Stimulated activated CD4-positive, alpha-beta T cell treated with anti-CD3 and anti-CD28 coated beads, Interleukin-1b, Interleukin-23, amount 100 ng/mL, for 24 hours (primary cell): ENCODE measurements at places on chromosomes 3 and 15.

- DNase-seq = no peak
Observed at GRCh38 chr15:75921732-75922703, 18.3 kb downstream of the FBXO22 start.

DNA sequence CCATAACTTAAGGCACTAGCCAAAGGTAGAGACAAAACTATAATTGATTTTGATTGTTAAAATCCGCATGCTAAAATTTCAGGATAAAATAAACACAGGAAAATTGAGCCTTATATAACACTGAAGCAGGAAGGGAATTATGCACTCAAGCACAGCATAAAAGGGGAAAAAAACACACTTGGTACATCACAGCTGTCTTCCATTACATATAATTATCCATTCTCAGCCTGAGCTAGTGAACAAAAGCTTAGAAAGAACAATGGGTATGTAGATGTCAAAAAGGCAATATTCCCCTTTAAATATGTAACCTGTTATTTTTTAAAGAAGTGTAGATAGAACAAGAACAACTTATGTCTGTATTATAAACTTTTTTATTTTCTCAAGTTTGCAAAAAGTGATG is 899.2 kb downstream of the ROBO1 start:
- DNase-seq = no peak

- no peak for DNase-seq
Observed at GRCh38 chr3:128919988-128920387, 40.6 kb downstream of the ACAD9 start.

DNA sequence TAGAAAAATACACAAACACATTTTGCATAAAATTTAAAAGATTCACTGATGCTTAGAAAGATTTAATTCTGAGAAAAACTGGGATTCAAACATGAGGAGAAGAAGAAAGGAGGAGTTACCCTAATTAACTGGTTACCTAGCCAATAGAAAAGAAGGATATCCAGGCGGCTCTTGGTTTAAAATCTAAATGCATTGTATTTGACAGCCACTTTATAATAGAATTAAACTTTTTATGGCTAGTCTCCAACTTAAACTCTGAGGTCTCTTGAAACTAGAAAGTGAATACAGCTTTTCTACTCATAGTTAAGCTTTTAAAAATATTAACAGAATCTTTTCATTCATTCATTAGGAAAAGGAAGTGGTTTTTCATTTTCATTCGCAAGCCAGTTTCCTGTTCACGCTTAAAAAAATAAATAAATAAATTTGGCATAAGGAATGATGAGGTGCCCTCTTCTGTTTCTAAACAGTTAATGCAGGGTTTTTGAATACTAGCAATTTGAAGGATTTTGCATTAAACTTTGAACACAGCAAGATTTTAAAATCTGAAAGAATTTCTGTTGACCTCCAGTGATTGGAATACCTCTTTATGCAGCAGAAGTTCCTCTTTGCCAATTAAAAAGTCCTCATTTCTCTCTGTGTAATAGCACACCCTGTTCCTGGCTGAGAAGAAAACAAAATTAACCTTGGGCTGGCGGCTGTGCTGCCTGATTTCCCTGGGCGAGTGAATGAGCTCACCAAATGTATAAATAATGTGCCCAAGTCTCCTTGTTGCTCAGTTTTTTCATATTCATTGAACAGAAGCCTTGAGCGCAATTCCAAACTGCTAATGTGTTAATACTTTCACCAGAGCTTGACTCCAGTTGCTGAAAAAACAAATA is 105.1 kb downstream of the ZMAT3 start:
- DNase-seq = no peak

GRCh38 chr3:3172627-3173026 is 6.9 kb downstream of the CRBN start:
- no peak for DNase-seq

GRCh38 chr15:31086344-31086743 is 15.2 kb downstream of the TRPM1 start:
- DNase-seq = no peak

- DNase-seq = no peak
Observed at GRCh38 chr15:40392986-40393948, 10.7 kb downstream of the KNSTRN start.

- no peak for DNase-seq
Observed at GRCh38 chr3:141184430-141184829, 47.2 kb upstream of the PXYLP1 start.

- DNase-seq = no peak
Observed at GRCh38 chr3:111803123-111803593, 55.9 kb upstream of the PHLDB2 start.

DNA sequence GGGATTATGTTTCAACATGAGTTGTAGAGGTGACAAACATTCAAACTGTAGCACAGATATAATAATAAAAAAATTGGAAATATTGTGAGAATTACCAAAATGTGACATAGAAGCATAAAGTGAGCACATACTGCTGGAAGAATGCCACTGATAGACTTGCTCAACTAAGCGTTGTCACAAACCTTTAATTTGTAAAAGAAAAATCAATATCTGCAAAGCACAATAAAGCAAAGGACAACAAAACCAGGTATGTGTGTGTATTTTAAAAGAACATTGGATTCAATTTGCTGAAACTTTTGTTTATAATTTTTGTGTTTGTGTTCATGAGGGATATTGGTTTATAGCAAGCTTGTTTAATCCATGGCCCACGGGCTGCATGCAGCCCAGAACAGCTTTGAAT is 40.8 kb upstream of the EIF5A2 start:
- no peak for DNase-seq

DNA sequence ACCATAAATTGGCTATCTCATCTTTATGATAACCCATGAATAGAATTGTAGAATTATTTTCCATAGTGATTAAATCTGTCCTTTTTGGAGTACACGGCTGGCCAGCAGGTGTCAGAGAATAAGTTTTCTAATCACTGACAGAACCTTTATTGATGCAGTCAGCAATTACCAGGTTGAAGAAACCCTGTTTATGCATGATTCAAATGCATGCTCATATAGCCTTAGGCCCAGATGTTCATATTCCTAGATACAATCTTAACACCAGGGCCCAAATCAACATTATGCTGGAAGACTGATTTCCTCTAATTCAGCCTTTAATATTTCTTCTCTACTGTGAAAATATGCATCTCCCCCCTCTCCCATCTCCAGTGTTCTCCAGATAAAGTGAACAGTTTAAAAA is 243.5 kb upstream of the DCBLD2 start:
- DNase-seq = no peak

GRCh38 chr3:43879166-43879565 is 188.4 kb downstream of the ABHD5 start:
- DNase-seq = no peak

- no peak for DNase-seq
Observed at GRCh38 chr3:111929484-111929883, 49.3 kb upstream of the ABHD10 start.

DNA sequence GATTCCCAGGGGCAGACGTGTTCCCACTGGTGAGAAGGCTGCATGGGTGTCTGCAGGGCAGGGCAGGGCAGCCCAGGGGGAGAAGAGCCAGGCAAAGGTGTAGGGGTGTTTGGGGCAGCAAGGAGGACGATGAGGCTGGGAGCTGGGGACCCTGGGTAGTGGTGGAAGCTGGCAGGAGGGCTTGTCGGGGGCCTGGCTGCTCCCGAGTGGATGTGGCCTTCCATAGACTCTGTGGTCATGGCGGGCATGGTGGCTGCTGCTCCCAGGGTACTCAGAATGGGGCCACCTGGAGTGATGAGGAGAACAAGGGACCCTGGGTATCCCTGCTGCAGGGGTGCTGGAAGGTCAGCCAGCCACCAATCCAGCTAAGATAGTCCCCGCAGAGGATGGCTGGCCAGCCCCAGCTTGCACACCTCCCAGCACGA is 107.5 kb downstream of the WNT7A start:
- DNase-seq = no peak

DNA sequence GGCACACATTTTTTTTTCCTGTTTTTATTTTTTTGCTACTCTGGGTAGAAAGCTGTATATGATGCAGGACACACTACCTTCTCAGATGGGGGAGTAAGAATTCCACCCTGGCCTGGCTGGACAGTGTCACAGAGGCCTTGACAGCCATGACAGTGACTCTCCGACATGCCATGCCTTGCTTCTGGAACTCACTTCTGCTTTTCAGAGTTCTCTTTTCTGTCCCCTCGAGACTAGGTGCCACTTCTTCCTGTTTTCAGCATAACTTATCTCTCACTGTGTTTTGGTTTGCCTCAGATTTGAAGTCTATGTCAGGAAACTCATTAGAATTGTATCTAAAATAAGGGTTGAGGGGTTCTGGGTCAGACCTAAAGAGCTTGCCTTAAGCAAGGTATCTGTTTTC is 69.1 kb upstream of the SEC13 start:
- no peak for DNase-seq

GRCh38 chr3:33006081-33006480 is 54.6 kb downstream of the CCR4 start:
- no peak for DNase-seq

DNA sequence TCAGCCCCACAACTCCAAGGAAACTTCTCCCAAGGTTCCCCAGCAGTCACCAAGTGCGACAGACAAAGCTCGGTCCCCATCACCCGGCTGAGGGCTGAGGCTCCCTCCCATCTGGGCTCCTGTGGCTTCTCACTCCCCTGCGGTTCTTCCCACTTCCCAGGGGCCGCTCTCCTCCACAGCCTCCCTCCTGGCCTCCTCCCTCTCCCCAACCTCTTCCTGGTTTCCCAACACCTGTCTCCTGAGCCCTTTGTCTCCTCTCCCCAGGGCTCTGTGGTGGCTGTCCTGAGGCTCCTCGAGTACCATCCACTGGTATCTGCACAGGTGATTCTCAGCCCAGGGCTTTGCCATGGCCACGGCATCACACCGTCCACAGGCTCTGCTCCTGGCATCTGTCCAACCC is 113.2 kb upstream of the NSMCE3 start:
- DNase-seq = no peak

DNA sequence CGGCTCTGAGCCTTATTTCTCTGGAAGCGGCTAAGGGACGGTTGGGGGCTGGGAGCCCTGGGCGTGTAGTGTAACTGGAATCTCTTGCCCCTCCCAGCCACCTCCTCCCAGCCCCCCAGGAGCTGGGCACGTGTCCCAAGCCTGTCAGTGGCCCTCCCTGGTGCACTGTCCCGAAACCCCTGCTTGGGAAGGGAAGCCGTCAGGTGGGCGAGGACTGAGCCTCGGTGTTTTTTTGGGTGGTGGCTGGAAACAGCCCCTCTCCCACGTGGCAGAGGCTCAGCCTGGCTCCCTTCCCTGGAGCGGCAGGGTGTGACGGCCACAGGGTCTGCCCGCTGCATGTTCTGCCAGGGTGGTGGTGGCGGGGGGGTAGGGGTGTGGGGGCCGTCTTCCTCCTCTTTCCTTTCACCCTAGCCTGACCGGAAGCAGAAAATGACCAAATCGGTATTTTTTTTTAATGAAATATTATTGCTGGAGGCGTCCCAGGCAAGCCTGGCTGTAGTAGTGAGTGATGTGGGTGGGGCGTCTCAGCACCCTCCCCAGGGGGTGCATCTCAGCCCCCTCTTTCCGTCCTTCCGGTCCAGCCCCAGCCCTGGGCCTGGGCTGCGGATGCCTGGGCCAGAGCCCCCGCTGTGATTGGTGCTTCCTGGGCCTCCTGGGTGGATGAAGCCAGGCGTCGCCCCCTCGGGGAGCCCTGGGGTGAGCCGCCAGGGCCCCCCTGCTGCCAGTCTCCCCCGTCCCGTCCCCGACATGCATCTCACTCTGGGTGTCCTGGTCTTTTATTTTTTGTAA is 58.8 kb upstream of the GOLGA8A start:
- no peak for DNase-seq

GRCh38 chr3:32436816-32437189 is 45.1 kb downstream of the CMTM7 start:
- no peak for DNase-seq

GRCh38 chr15:33021806-33022389 is 172.6 kb downstream of the FMN1 start:
- DNase-seq = no peak

DNA sequence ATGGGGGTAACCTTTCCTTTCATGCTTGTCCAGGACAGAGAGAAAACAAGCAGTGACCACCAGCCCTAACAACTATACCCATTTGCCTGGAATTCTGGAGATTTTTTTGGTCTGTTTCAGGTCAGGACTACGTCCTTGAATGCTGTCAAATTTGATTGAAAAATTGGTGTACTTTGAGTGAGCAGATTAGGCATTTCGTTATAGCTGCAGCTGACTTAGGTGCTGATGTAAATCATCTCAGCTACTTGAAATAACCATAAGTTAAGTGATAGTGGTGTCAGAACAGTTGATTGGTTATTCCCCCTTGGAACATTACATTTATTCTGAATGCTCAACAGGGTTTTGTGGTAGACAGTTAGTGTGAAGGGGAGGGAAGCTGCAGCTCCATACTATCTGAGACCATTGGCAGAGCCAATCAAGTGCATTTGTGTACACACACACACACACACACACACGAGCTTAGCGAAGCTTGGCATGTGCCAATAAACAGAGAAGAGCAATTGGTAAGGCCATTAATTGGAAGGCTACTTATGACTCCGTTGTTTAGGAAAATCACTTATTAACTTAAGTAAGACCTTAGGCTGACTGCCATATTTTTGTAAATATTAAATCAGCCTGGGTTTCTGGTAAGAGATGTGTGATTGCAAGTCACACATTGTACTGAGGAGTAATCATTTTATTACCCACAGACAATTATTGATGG is 447.8 kb downstream of the MFSD1 start:
- no peak for DNase-seq

DNA sequence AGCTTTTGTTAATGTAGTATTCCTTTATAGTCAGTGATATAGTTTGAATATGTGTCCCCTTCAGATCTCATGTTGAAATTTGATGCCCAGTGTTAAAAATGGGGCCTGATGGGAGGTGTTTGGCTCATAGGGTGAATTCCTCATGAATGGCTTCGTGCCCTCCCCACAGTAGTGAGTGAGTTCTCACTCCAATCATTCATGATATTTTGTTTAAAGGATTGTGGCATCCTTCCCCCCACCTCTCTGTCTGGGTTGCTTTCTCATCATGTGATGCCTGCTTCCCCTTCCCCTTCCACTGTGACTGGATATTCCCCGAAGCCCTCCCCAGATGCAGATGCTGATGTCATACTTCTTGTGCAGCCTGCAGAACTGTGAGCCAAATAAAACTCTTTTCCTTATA is 649.8 kb upstream of the NR2F2 start:
- no peak for DNase-seq

GRCh38 chr15:40409366-40409765 is 3.8 kb downstream of the IVD start:
- DNase-seq = no peak

GRCh38 chr3:14225421-14225820 is 46.8 kb downstream of the LSM3 start:
- DNase-seq = no peak

GRCh38 chr3:65575376-65575840 is 463.3 kb downstream of the MAGI1 start:
- DNase-seq = no peak

GRCh38 chr3:60933824-60934223 is 317.4 kb downstream of the FHIT start:
- no peak for DNase-seq
